Activated CD8-positive, alpha-beta memory T cell treated with anti-CD3 and anti-CD28 coated beads for 1 hour (primary cell): ENCODE measurements at places on chromosomes 1 and 21.

DNA sequence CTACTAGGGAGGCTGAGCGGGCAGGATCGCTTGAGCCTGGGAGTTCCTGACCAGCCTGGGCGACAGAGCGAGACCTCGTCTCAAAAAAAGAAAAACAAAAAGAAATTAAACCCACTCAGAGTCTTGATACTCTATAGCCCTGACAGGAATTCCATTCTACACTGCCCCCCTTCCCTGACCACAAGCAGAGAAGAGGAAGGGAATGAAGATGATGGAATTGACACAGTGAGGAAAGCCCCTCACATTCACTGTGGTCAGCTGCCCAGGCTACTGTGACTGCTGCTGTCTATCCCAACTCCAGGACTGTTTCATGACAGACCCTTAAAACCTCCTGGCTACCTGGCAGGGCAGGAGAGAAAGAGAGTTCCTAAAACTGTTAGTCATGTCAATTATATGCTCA, 12.1 kb downstream of the LIN9 start:
- no peak for DNase-seq

- DNase-seq, result no peak
These were observed 65.2 kb downstream of the SLC37A1 start for GRCh38 chr21:42578761-42579415.

DNA sequence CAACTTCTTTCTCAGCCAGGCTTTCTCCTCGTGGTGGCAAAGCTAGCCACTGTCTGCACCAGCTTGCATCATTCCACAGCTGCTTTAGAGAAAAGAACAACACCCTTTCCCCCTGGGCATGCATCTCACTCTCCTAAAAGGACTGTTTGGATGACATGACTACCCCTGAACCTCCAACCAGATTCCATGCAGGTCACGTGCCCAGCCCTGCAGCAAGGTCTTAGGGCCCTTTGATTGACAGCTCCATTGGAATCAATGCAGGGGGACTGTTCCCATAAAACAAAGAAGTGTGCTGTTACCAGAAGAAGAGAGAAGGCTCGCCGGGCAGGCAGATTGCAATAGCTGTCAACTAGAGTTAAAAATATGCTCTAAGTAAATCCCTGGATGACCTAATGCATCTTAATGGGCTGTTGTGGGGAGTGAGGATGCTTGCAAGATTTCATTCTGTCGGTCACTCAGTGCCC, 24.4 kb downstream of the KCNA2 start:
- no peak for DNase-seq

- DNase-seq, result no peak
These were observed 433.3 kb downstream of the DISC1 start for GRCh38 chr1:232059726-232060374.

GRCh38 chr1:154886281-154887015, 16.4 kb upstream of the KCNN3 start:
- no peak for DNase-seq

DNA sequence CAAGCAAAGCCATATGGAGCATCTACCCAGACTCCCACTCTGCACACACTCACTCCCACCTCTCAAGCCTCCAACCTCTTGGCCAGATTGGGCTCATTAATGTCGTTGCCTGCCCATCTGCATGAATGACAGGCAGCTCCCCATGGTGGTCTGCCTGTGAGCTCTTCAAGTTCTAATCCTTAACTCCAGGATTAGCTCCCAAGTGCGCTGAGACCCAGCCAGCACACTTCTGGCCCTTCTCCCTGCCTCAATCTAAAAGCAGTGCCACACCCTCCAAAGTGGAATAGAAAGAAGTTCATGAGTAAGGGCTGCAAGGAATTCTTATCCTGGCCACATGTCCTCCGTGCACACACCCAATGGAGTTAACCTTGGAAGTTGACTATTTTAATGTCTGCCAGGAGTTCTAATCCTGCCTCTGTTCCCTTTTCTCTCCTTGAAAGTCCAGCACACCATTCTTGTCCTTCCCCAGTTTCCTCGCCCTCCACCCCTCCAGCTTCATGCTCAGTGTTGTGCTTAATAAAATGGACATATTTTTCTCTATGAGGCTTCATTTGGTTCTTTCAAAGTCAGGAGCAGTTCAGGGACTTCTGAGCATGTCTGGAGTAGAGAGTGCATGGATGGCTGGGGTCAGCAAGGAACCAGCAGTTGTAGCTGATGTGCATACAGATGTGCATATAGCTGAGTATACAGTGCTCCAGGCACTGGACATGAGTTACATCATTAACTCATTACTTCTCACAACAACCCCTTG, 30.1 kb downstream of the CAMK1G start:
- no peak for DNase-seq
